Stimulated activated CD8-positive, alpha-beta memory T cell treated with anti-CD3 and anti-CD28 coated beads, Interleukin-7, amount 100 ng/mL, for 1 hour (primary cell): ENCODE measurements at places on chromosomes 1 and 21.

DNA sequence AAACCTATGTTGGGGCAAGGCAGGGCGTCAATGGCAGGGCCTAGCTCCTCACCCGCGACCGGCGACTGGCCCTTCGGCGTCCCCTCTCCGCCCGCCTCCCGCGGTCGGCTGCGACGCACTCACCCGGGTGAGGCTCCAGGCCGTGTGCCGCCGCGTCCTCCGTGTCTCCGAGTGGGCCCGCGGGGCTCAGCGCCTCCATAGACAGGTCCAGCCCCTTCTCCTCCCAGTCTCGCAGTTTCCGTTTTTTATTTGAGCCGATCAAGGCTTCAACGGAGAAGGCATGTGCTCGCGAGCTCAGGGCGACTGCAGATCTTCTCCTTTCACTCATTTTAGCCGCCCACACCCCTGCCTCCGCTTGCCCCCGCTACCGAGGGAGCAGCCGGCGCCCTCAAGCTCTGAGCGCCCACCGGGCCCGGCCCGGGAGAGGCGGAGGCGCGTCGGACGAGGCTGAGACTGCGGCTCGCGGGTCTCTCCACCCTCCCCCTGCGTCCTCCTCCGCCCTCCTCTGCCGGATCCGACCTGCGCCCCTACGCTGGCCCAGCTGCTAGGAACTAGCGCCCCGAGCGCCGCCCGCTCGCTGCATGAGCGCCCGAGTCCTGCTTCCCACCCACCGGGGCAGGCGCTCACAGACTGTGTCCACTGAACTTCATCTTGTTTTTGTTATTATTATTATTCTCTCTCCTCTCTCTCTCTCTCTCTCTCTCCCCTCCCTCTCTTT is 516 bp downstream of the TBX15 start:
- DNase-seq: no peak

DNA sequence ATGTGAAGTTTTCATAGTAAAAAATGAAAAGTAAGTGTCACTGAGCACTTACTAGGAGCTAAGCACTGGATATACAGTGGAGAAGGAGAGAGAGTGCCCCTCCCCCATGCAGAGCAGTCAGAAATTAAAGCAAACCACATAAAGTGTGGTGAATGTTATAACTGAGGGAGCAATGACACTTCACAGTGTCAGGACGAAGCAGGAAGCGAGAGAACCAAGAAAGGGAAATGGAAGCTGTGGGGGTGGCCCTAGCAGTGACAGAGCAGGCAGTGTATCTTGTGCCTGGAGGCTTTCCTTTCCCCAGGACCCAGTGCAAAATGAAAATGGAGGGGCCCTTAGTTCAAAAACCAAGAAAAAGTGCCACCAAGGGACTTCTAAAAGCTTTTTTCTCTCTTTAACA is 21.5 kb upstream of the RCAN3 start:
- DNase-seq: no peak

DNA sequence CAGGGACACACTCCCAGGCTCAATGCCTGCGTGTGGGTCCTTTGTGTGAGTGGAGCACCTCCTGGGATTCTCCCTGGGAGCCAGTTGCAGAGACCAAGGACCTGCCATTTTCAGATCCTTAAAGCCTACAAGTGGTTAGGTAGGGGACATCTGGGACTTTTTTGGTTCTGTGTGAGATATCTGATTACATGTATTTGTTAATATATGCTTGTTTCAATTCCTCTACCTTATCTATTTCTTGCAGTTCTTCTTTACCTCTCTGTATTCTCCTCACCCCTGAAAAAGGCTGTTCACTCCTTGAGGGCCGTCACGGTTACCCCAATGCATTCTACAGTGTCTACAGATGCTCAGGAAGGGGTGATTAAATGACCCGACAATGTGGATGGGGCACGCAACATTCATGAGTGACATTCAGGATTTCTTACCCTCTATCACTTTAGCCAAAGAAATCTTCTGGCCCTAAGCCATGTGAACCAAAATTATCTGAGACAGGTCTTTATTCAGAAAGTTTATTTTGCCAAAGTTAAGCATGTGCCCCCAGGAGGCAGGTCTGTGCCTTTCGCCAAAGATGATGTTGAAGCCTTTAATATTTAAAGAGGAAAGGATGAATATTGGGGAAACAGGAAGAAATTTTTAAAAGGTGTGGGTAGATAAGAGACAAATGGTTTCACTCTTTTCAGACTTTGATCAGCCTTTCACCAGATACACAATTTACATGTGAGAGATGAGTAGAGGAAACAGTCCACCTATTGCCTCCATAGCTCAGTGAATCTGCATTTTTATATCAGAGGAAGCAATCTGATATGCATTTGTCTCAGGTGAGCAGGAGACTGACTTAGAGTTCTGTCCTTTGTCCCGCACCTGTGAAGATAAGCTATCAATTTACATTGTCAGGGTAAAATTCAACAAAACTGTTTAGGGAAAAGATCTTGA is 44.6 kb upstream of the MPZL1 start:
- no peak for DNase-seq

DNA sequence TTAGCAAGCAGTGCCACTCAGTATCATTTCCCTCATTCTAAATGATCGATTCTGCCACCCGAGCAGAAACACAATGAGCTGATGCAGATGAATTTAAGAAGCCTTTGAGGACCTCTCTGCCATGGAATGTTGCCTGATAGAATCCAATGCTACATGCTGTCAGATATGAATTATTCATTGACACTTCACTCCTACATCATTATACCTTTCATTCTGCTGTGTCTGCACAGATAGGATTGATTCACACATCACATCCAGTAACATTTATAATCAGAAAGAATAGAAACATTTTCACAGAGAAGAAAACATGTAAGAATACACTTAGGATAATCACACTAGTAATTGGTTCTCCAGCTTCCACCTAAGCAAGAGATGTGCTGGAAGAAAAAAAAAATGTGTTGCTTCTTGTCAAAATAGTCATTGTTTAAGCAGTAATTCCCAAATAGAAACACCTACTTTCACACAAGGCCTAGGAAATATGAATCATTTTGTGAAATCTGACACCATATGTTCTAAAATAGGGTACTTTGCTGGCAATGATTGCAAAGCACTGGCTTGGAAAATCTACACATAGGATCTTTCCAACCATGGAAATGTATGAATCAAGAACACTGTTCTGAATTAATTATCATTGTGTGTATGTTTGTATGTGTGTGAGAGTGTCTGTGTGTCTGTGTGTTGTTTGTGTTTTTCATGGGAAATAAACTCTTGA is 110.1 kb downstream of the GRIK1 start:
- no peak for DNase-seq

- DNase-seq: no peak
Measured at GRCh38 chr1:53890522-53890941, 935 bp upstream of the YIPF1 start.

DNA sequence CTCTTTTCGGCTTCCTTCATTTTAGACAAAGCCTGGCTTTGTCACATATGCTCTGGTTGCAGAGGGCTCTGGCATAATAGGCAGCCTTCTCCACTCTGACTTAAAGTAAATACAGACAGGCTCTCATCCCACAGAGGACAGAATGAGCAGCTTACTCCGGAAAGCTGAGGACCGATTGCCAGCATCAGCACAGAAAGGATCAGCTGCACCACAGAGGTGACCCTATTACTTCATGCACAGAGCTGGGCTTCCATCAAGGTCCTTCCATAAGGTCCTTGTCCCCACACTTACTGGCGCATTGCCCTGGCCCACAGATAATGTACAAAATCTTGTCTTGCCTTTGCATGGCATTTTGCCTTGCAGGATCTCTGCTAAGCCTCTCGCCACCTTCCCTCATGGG is 67.6 kb downstream of the SEC16B start:
- no peak for DNase-seq

DNA sequence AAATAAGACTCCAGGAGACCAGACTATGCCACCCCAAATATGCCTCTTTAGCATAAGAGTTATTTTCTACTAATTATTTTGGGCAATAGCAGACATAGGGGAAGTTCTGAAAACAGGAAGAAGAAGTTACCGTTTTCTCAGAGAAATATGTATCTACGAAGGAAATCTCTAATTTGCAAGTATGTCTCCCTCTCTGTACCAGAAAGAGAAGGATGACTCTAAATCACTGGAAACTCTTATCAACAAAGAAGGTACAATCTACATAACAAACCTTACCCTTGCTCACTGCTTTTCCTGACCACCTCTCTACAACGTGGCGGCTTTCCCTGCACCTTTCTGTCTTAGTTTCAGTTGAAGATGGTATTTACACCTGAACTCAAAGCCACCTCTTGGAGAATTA is 49.0 kb downstream of the OMA1 start:
- no peak for DNase-seq

GRCh38 chr1:154407198-154408091 is 2.3 kb downstream of the IL6R start:
- DNase-seq: no peak

GRCh38 chr1:14377386-14377785 is 221.1 kb upstream of the KAZN start:
- no peak for DNase-seq

GRCh38 chr1:232980986-232981560 is 30.7 kb downstream of the NTPCR start:
- DNase-seq: no peak

DNA sequence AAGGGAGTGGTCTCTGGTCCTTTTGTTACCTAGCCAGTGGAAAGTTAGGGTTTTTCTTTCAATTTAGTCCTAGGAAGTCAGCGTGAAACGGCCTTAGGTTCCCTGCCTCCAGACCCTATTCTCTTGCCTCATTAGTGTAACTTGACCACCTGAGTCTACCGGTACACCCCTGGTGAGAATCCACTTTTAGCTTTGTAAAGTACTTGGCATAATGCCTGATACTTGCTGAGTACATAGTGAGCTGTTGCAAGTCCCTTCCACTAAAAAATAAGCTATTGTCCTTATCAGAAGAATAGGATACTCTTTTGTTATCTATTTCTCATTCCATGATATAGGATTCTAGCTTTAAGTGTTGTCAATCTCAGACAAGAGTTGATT is 228.8 kb downstream of the ST6GALNAC3 start:
- no peak for DNase-seq

GRCh38 chr1:94115900-94116436 is 5.0 kb downstream of the ABCA4 start:
- DNase-seq: no peak

GRCh38 chr1:214216779-214217178 is 64.2 kb upstream of the SMYD2 start:
- DNase-seq: no peak

GRCh38 chr1:234570329-234571120 is 39.5 kb downstream of the IRF2BP2 start:
- no peak for DNase-seq

DNA sequence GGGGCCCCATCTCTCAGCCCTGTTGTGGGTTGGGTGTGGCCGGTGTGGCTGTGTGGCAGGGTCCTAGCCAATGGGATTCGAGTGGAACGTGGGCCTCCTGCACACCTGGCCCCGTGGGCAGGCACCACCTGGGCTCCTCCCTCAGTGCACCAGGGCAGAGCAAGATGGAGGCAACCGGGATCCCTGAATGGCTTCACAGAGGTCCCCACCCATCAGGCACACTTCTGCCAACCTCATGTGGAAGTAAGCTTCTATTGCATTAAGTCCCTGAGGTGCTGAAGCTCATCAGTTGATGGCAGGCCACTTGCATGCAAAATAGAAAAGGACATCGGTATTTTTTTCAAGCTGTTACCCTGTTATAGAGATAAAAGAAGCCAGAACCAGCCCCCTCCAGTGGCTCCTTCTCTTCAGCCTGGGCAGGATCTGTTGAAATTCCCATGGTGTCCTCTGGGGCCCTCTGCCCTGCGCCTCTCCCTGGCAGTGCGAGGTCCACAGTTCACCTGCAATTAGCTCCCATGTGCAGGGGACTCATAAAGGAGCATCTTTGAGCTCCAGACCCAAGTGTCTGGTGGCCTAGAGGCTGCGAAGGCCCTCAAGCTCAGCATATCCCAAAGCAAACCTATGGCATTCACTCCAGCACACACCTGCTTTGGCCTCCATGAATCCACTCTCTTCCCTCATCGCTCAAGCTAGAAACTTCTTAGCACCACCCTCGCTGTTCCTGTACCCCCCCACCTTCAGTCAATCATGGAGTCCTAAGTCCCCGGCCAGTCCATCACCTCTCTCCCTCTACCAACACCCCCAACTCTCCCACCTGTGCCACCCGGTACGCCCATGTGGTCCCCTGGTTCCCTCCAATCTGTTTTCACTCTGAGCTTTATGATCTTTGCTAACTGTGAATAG is 2.1 kb upstream of the SLC45A1 start:
- no peak for DNase-seq

- peak; percentile 15 for DNase-seq
Measured at GRCh38 chr1:86741947-86742572, 37.7 kb downstream of the SH3GLB1 start.

GRCh38 chr1:44985747-44986359 is 542 bp downstream of the EIF2B3 start:
- DNase-seq: no peak

DNA sequence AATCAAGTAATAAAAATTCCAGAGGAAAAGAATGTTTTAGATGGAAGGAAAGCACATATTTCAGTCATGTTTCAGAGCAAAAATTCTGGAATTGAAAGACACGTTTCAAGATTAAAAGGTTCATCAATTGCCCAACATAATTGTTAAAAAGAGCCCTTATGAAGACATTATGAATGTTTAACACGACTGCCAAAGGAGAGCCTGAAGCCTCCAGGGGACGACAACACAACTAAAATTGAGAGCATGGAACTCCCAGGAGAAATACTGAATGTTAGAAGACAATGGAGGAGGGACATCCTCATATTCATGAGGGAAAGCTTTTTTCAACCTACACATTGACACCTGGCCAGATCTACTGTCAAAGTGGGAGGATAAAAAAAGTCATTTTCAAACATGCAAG is 16.0 kb downstream of the OR2T11 start:
- DNase-seq: no peak

- DNase-seq: no peak
Measured at GRCh38 chr1:223770621-223771315, 58.4 kb downstream of the CAPN2 start.

- no peak for DNase-seq
Measured at GRCh38 chr21:34626131-34626530, 11.2 kb upstream of the RCAN1 start.

GRCh38 chr1:10909697-10910680 is 102.5 kb upstream of the TARDBP start:
- DNase-seq: peak; percentile 32

GRCh38 chr1:179816196-179816960 is 61.2 kb downstream of the TOR1AIP2 start:
- no peak for DNase-seq
